NCI-H1048 (cell line): ENCODE measurements at places on chromosomes 7 and 10.

DNA sequence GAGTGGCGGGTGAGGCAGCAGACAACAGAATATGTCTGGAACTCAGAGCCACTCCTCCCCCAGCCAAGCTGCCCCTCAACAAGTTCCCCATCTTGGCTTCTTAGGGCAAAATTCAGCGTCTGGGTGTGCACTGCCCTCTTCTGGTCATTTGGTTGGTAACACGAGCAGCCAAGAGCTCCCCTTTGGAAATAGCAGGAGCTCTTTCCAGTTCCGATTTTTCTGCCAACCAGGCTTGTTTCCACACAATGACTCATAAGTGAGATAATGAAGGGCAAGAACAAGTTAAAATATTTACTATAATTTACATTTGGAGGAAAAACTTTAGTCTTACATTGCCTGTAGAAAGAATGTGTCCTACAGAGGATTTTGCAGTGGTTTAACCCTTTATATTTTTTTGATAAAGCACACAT is 70.5 kb downstream of the ADCYAP1R1 start:
- DNase-seq, result peak; percentile 31

DNA sequence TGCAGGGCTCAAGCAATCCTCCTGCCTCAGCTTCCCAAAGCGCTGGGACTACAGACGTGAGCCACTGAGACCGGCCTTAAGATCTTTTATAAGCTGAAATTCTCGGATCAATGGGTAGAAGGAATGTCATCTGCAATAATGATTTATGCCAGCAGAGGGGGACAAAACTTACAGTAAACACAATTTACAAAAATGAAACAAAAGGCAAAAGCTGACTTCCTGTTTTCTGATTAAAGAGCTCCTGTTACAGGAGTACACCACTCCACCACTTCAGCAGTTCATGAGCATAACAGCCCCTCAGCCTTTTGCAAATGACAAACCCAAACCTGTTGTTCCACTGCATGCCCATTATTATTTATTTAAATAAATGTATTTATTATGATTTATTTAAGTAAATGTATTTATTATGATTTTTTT is 88.5 kb upstream of the ATP6V0A4 start:
- DNase-seq, result peak; percentile 38

GRCh38 chr7:157292770-157293412 is 43.9 kb upstream of the DNAJB6 start:
- no peak for DNase-seq

DNA sequence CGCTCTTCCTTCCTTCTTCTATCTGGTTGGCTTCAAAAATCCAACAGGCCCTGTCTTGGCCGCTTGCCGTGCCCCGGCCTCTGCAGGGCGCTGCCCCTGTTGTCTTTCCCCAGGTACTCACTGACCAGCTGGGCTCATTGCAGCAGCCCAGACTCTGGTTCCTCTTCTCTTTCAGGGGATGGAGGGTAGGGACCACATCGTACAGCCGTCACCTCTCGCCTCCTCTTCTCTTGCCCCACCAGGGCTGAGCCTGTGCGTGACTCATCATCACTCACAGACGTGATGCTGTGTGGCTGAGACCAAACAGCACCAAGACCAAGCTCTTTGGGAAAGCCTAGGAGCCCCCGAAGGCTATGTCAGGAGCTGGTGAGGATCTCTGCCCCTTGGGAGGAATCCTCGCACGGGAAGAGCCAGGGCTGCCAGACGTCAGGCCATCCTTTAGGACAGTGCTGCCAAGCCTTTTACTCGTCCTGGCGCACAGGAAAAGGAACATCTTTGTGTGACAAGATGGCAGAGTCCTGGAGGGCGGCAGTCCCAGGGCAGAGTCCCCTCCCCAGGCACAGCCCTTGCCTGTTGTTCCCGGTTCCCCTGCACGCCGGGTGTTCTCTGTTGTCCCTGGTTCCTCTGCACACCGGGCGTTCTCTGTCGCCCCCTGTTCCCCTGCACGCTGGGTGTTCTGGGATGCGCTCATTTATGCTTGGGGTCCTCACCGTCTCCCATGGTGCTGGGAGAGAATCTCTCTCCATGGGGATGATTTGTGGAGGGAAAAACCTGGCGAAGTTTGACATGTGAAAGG is 188.5 kb upstream of the SHH start:
- DNase-seq, result no peak

DNA sequence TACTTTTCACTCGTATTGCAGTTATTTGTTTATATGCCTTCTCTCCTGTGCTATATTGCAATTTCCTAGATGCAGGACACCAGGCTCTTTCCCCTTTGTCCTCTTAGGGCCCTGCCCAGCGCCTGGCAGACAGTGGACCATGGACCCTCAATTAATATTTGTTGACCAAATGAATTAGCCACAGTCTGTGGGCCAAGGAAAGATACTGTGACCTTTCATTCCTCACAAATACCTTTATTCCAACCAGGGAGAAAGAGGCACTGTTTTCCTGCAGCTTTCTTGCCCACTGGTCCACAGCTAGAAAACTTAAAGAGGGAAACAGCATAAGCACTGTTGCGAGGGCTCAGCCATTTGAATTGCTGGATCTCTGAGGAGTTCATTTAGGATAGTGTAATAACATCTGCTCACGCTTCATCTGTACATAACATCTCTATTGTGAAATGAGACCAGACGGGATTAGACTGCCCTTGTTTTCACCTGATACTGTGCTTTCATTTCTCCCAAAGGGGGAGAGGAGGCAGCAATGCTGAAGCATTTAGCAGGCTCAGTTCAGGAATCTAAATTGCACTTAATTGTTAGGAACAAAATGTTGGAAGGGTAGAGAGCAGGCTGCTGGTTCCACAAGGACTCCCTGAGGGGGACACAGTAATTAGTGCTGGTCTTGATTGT is 46.7 kb downstream of the TNS3 start:
- DNase-seq, result peak; percentile 38

- DNase-seq, result no peak
Observed at GRCh38 chr7:107194052-107194451, 25.2 kb downstream of the HBP1 start.

- no peak for DNase-seq
Observed at GRCh38 chr10:29635711-29636144, 957 bp upstream of the SVIL start.

DNA sequence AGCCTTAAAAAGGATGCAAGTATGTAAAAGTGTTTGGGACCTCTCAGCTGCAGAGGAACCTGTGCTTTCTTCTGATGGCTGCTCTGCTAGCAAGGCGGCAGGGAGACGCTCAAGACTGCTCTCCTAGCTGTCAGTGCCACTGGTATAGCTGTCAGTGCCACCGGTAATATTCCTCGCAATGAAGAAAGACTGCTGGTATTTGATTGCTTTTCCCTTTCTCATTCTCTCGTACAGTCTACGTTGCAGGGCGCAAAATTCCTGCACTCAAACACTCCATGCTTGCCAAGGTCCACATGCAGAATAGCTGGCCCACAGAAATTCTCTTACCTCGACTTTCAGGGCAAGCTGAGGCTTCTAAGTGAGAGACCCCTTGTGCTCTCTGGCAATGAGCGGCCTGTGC is 432.6 kb upstream of the KLF6 start:
- no peak for DNase-seq

DNA sequence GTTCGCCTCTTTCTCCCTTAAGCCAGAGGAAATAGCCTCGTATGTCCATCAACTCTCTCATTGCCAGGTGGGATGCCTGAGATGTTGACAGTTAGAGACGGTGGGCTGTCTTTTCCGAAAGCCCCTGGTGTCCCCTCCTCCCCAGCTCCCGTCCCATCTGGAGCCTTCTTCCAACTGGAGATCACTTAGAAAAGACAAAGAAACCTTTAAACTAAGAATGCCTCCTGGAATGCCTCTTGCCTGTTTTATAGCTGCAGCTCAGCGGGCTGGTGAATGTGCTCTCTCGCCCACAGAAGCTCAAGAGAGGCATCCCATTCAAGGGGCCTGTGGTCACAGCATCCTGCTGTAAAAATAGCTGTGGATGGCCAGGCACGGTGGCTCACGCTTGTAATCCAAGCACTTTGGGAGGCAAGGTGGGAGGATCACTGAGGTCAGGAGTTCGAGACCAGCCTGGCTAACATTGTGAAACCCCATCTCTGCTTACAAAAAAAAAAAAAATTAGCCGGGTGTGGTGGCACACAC is 5.2 kb upstream of the MYL10 start:
- no peak for DNase-seq

DNA sequence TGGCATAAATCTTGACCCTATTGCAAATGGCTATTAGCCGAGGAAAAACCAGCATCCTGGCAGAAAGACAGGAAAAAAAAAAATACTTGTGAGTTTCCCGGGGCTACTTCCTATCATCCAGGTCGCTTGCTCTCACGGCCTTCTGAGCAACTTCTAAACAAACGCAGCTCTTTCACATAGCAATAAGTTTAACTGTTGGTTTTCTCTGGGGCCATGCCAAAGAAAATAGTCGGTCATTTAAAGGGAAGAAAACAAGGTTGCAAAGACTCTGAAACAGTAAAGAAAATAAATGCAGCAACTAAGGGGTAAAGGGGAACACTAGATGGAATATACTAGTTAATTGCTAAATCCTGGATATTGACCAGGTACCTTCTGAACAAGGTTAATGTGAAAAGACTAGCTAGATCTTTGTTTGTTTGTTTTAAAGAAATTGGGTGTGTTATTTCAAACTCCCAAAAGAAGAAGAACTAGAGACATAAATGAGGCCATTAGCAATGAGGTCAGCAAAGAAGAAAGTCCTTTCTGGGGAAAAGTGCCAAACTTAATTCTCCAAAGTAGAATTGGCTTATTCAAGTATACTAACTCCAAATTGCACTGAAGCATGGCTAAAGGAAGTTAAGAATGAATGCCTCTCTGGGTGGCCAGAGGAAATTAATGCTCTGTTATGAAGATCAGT is 54.2 kb downstream of the SLC39A12 start:
- DNase-seq, result no peak

- no peak for DNase-seq
Observed at GRCh38 chr10:132681858-132682755, 103.8 kb downstream of the NKX6-2 start.

GRCh38 chr10:75108684-75109458 is 2.6 kb upstream of the SAMD8 start:
- DNase-seq, result no peak

GRCh38 chr10:25555865-25556264 is 378.2 kb upstream of the MYO3A start:
- DNase-seq, result no peak

DNA sequence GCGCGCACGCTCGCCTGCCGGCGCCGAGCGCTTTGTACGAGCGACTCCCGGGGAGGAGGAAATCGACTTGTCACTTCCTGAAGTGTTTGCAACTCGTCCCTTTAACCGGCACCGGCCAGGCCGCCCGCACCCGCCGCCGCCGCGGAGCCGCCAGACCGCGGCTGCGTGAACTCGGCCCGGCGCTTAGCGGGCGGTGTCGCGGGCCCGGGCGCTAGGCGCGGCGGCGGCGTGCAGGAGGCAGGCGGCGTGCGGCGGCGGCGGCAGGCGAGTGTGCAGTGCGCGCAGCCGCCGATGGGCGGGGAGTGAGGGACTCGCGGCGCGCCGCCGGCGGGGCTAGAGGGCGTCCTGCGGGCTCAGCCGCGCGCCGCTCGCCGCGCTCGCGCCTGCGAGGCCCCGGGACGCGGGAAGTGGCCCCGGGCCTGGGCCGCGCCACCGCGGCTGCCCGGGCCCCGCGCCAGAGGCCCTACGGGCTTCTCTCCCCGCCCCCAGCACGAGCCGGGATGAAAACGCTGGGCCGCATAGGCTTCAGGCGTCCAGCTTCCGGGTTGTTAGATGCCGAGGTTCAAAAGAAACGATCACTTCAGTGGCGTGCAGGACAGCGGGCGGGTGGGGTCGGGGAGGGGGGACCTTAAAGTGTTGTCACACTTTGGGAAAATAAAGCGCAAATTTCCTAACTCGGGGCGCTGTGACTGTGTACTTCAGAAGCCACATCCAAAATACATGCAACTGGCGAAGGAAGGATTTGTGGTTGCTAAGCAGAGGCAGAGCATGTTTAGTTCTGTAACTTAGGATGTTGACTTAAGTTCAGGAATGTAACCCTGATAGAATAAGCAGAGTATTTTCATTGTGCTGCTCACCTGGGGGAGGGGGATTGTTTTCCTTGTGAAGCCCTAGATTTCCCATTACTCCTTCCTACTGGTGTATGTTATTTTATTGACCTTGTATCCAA is at the start of gene FAM53B:
Gene FAM53B, minus strand, starts transcription at position 277 of the 949 bp plus-strand sequence. CDS start 37,665 bp downstream, outside the sequence.
- peak; percentile 52 for DNase-seq

GRCh38 chr10:100985336-100985735 is 2.0 kb downstream of the MRPL43 start:
- no peak for DNase-seq

- DNase-seq, result no peak
Observed at GRCh38 chr7:80524693-80525092, 12.8 kb upstream of the GNAT3 start.

- DNase-seq, result no peak
Observed at GRCh38 chr7:137968890-137969289, 33.0 kb downstream of the CREB3L2 start.

DNA sequence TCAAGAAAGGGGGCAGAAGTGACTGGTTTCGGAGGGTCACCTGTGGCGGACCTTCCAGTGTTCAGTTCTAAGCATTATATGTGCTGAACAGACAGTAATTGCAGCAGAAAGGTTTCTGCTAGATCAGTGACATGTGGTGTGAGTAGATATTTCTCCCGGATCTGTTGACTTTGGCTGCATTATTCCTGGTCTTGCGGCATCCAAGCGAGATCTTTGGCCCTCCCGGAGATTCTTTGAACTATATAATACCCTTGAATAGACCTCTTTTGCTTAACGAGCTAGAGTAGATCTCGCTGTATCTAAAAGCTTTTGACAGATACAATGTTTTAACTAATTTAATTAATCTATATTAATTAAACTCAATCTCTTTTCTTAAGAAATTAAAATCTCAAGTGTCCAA is 99.8 kb downstream of the PTN start:
- no peak for DNase-seq

- DNase-seq, result no peak
Observed at GRCh38 chr7:45026984-45027773, 27.2 kb downstream of the CCM2 start.

DNA sequence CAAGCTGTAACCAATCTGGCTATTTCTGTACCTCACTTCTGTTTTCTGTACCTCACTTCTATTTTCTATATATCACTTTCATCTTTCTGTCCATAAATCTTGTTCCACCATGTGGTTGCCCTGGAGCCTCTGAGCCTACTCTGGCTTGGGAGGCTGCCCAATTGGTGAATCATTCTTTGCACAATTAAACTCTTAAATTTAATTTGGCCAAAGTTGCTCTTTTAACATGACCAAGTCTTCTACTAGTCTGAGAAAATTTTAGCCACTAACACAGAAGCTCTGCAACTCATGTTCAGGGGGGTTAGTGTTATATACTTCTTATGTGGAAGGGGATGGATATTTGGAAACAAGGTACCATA is 503.5 kb downstream of the KIF20B start:
- DNase-seq, result no peak

- no peak for DNase-seq
Observed at GRCh38 chr10:84179059-84179710, 5.6 kb downstream of the GPR15LG start.

- no peak for DNase-seq
Observed at GRCh38 chr10:70461397-70462348, 16.9 kb upstream of the PALD1 start.
